ENCODE measurements at places on chromosomes 4 and X. TPM values are rescaled to one million over a fixed set of nuclear protein-coding genes. Genes with fewer than 3 reads are reported as not detected.
A peak's percentile ranks its signal among the peaks of the same experiment; 100 is the strongest.

- DNase-seq: no peak
These were observed 682.0 kb downstream of the KCTD8 start for GRCh38 chr4:43766648-43767047.

- DNase-seq: no peak
These were observed 14.3 kb upstream of the TDO2 start for GRCh38 chr4:155889031-155889793.

- DNase-seq: no peak
These were observed 89.8 kb downstream of the FNIP2 start for GRCh38 chr4:158858410-158859199.

- DNase-seq: no peak
These were observed 433.2 kb downstream of the STIM2 start for GRCh38 chr4:27293831-27294230.

GRCh38 chrX:126825566-126826193, 6.2 kb downstream of the PRR32 start:
- no peak for DNase-seq

GRCh38 chr4:54961357-54961975, 163.9 kb downstream of the KDR start:
- DNase-seq: no peak

DNA sequence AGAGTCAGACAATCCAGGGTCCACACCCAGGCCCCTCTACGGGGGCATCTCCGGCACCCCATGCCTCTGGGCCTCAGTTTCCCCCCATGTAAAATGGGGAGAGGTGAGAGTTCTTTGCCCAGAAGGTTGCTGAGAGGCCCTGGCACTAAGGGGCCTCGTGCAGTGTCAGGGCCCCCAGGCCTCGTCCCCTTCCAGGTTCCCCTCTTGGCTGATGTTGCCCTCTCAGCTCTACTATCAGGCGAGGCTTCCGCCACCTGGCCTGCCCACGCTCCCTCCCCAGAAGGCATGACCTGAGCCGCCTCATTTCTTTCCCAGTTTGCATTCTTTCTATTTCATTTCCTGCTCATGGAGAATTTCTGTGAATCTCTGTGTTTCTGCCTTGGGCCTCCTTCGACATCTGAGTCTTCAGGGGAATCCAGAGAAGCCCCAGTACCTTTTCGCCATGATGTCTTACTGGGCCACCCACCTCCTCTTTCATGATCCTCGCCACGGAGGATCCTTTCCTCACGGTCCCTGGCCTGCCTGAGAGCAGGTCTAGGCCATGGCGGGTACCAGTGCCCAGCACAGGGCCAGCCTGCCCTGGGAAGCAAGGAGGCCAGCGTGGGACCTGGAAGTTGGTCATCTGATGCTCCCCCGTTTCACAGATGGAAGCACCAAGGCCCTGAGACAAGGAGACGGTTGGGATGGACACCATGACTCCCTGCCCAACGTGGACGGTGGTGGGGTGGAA, 21.9 kb upstream of the MRFAP1 start:
- DNase-seq: peak; percentile 58

DNA sequence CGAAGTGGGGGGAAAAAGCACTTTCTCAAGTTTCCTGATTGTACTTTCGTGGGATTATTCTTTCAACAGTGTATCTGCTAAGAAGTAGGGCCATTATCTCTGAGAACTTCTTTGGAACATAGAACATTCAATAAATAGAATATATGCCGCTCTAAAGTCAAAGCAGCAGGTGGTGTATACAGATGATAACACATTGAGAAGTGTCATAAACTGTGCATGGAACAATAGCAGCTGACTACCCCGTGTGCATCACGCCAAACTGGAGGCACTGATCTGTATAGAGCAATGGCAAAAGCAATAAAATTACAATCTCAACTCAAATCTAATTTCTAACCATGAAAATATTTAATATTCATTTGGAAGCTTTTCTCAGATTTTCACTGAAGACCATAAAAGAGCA, 175.3 kb downstream of the DCTD start:
- DNase-seq: no peak

GRCh38 chr4:7137326-7138200, 54.8 kb upstream of the SORCS2 start:
- DNase-seq: no peak

The ZC4H2 gene
- total RNA-seq: 7.1 TPM

The EDA gene
- 4.8 TPM for total RNA-seq

The ESX1 gene
- not detected for total RNA-seq

The CLRN2 gene
- not detected for total RNA-seq

The DAPP1 gene
- 1.7 TPM for total RNA-seq

The DMRTC1B gene
- total RNA-seq: not detected
